ENCODE measurements at places on chromosomes 3 and 15. TPM values are rescaled to one million over a fixed set of nuclear protein-coding genes. Genes with fewer than 3 reads are reported as not detected.
A peak's percentile ranks its signal among the peaks of the same experiment; 100 is the strongest.

The IFT122 gene
- polyA plus RNA-seq = 54.3 TPM

The AQR gene
- polyA plus RNA-seq = 42.2 TPM

The FAM3D gene
- polyA plus RNA-seq = 3.4 TPM

The TMC3 gene
- 0.14 TPM for polyA plus RNA-seq

The NPAP1 gene
- polyA plus RNA-seq = 0.62 TPM

The OSBPL10 gene
- 41.2 TPM for polyA plus RNA-seq

DNA sequence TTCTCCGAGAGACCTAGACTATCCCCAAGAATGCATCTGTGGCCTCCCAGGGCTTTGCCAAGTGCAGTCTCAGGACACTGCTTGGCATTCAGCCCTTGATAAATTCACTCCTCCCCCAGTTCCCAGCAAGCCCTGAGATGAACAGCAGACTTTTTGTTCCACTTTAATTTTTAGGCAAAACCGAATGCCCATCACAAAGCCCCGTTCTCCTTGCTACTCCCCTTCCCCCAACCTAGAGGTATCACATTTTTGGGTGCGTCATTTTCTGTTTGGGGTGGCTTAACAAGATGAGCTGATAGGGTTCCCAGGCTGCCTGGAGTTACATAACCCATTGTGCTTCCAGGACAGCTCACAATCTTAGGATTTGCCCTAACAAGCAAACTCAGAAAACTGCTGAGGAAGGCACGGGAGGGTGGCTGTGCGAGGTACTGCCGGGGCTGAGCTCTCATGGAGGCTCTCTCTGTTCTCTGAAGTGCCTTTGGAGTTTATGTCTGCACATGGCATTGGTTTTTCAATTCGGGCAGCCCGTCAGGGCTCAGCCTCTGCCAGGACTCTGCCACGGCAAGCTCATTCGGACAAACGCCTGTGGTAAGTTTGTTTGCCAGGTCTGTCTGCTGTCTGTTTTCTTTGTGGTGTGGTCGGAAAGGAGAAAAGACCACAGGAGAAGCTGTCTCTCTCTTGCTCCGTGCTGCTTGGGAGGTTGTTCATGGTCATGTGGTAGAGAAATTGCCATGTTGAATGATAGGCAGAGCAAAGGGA lies at the start of gene TRAK1:
TRAK1 (plus strand) TSS at position 385 of the 759 bp plus-strand sequence; CDS start at position 498, 113 bp downstream.
- DNase-seq = no peak

GRCh38 chr3:152556731-152557254 lies 278.1 kb upstream of the P2RY1 start:
- DNase-seq = peak; percentile 8

DNA sequence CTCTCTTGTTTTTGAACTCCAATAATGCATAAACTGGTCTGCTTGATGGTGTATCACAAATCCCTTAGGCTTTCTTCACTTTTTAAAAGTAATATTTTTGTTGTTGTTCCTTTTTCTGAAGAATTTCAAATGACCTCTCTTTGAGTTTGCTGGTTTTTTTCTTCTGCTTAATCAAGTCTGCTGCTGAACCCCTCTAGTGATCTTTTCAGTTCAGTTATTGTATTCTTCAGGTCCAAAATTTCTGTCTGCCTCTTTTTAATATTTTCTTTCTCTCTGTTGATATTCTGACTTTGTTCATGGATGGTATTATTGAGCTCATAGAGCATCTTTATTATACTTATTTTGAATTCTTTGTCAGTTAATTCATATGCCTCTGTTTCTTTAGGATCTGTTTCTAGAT lies 21.8 kb upstream of the CEP152 start:
- DNase-seq = no peak

- DNase-seq = no peak
Measured at GRCh38 chr3:45704301-45704943, 15.2 kb downstream of the SACM1L start.

DNA sequence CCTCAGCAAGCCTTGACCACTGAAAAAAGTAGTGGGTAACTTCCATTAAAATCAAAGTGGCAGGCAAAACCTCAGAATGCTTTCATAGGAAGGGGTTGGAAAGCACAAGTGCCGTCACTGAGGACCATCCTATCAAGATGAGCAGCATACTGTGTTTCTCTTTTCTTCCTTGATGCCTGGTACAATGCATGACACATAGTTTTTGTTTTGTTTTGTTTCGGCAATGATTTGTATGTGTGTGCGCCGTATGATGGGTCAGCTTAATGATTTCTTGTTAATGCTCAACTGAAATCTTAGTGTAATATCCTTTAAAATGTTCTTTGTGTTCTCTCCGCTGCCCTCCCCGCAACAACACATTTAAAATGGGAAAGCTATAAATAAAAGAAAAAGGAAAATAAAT lies 476.4 kb upstream of the KCNMB2 start:
- DNase-seq = no peak

GRCh38 chr3:99867594-99868310 lies 50.1 kb downstream of the CMSS1 start:
- DNase-seq = no peak

- DNase-seq = peak; percentile 65
Measured at GRCh38 chr15:62940755-62941361, 101.7 kb upstream of the TPM1 start.

DNA sequence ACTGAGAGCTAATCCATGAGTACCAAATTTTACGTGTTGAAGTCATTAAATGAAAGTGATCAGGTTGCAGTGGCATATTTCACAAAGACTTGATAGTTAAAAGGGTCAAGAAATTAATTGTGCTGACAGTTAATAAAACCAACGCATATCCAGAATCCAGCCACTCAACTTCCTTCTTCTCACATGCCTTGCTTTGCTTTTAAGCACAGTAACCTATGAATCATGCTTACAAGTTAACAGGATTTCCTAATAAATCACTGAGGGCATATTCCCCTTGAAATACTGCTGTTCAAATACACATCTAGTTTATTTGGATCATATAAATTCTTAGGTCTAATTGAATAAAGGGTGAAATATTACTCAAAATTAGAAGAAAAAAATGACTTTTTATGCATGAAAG lies 801.5 kb upstream of the EPHA6 start:
- no peak for DNase-seq

DNA sequence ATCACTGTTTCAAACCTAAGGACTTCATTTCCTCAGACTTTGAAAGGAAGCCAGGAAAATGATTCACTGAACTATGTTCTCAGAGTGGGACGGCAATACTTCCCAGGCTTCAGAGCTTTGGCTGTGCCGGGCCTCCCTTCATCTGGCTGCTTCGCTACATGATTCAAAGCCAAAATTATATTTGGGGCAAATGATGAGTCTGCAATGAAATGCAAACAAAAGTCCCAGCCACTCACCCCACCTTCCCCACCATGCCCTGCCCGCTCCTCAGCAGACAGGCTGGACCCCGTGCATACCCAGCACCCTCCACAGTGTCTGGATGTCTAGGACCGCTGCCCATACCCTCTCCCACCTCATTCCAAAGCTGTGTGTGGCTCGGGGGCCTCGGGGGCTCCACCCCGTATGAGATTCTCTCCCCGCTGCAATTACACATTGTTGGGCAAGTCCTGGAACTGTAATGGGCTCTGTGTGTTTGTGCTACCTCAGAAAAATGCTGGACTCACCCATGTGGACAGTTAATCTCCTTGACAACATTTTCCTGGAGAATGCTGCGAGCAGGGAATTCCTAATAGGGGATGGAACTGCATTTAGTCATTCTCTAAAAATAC lies 32.2 kb downstream of the ATP10A start:
- DNase-seq = no peak

- DNase-seq = no peak
Measured at GRCh38 chr3:148494451-148494850, 203.3 kb upstream of the AGTR1 start.

DNA sequence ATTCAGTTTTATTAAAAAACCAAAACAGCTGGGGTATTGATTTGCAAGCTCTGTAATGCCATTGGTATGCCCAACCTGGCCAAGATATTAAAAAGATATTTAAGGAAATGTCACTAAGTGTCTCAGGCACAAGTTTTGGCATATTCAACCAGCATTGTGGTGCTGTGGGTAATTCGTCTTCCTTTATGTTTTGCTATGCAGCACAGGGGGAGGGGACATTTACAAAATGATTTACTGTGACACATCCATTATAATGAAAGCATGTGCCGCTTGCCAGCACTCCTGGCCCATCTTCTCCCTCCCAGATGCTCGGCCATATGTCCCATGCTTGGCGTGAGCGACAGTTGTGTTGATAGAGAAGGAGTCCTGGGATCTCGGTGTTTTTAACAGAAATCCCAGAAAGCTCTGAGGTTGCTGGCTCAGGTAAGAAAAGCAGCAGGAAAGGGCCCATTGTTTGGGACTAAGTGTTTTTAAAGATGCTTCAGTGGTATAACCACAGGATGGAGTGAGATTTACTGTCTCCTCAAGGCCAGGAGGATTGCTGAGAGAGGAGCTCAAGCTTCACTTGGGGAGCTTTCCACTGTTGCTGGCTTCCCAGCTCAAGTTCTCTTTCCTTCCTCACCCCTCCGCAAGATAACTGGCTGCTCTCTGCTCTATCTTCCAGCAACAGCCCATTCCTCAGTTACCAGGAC lies 158.2 kb upstream of the TSC22D2 start:
- no peak for DNase-seq

DNA sequence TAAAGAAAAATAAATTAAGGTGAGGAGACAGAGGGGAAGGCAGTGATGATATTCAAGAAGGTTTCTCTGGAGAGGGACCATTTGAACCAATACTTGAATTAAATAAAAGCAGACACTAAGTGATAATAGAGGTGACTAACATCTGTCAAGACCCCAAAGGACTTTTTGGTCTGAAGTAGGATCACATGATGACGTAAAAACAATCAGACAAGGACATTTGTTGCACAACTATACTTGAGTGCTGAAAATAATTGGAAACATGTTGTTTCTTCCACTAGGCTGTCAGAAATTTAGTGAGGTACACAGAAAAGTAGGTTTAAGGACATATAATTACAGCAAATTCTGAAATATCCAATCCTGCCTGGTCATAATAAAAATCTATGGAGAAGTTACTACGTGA lies 179.5 kb downstream of the WNT5A start:
- DNase-seq = no peak

DNA sequence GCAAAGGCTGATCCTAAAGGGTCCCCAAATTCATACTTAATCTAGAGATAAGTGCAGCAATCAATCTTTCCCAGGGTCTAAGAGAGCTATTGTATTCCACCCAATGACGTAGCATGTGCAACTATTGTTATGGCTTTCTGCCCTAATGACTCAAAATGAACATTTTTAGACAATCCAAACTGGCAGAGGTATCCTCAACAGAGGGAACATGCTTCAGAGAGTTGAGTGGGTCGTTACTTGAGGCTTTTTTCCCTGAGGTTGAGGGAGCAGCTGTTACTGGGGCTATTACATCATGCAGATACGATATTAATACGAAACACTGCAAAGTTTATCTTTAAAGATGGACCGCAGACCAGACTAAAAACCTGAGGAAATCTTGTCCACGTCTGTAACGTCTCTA lies 278.3 kb upstream of the WNT5A start:
- DNase-seq = no peak

- no peak for DNase-seq
Measured at GRCh38 chr15:93452537-93453211, 363.7 kb upstream of the RGMA start.

GRCh38 chr3:50689558-50689957 lies 14.8 kb downstream of the DOCK3 start:
- DNase-seq = no peak

GRCh38 chr3:118988198-118989130 lies 46.2 kb downstream of the IGSF11 start:
- no peak for DNase-seq

- no peak for DNase-seq
Measured at GRCh38 chr3:173078525-173078924, 62.5 kb downstream of the SPATA16 start.

- DNase-seq = no peak
Measured at GRCh38 chr3:12556314-12556689, 585 bp upstream of the MKRN2 start.

All from left lung (tissue), 14 donors.